ENCODE measurements at places on chromosomes 3 and 15. TPM values are rescaled to one million over a fixed set of nuclear protein-coding genes. Genes with fewer than 3 reads are reported as not detected.

XXYLT1 gene
- total RNA-seq = 19.0 TPM

IGF1R gene
- total RNA-seq = 13.5 TPM

TRIM71 gene
- under 0.01 TPM for total RNA-seq

LRRC57 gene
- 16.6 TPM for total RNA-seq

KY gene
- total RNA-seq = not detected

ALG1L2 gene
- not detected for total RNA-seq

SELENOT gene
- total RNA-seq = 141 TPM

GRCh38 chr15:88509964-88510363 lies 36.5 kb downstream of the DET1 start:
- no peak for DNase-seq

DNA sequence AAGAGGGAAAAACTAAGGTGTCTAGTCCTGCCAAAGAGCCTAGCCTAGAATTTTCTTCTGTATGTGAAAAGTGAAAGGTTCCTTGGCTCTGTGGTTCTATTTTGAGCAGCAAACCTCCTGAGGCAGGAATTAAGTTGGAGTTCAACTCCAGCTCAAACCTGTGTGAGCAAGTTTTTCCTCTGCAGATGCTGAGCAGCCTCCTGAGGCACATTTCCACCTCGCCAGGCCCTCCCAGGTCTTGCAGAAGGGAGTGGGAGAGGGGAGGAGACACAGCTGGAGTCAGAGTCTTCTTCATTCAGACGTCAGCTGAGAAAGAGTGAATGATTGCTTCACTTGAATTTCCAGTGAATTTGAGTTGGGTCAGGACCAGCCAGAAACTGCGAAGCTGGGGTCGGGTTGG lies 69.5 kb upstream of the ETV5 start:
- no peak for DNase-seq

GRCh38 chr3:57982561-57983243 lies 25.5 kb upstream of the FLNB start:
- DNase-seq = no peak

DNA sequence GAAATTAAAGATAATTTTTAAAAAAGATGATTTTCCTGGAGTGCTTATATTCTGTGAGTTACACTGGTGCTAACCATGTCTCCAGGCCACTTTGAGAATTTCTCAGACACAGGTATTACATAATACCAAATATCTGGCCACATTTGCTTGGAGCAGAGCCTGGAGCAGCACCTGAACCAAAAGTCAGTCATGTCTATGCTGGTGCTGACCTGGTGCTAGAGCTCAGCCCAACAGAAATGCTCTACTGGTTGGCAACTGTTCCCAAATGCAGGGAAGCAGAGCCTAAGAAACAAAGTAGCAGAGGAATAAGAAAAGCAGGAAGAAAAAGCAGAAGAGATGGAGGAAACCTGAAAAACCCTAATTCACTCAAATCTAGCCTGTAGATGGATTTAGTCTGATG lies 135.7 kb upstream of the SLC7A14 start:
- no peak for DNase-seq

DNA sequence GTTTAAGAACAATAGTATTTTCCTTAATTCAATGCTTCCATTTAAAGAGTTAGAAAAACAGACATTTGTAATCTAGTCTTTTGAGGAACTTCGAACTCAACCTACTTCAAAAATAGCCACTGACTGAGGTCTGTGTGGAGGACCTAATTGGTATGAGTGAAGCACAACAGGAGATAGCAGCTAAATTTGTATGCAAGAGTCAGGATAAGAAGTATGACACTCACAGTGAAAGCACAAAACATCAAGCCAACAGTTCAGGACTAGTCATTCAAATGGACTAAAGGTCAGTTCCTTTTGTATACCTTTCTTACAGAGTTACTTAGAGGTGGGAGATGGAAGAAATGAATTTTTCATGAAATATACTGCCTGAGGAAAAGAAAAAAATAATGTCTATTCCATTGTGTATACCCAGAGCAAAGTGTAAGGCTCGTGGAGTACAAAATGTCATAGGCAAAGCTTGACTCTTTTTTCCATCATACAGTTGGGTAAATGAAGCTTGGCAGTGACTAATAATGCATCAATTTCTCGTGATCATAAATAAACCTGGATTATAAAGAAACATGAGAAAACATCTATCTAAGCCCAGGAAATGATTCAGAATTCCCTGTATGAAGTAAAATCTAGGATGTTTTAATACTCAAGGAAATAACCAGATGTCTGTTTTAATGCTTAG lies 1005.2 kb upstream of the CADM2 start:
- DNase-seq = no peak

DNA sequence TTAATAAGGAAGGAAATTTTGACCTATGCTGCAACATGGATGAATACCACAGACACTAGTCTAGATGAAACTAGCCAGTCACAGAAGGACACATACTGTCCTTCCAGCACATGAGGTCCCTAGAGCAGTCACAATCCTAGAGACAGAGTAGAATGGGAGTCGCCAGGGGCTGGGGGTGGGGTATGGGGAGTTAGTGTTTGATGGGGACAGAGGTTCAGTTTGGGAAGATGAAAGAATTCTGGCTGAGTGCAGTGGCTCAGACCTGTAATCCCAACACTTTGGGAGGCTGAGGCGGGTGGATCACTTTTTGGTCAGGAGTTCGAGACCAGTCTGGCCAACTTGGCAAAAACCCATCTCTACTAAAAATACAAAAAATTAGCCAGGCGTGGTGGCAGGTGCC lies 99.2 kb downstream of the TPRA1 start:
- no peak for DNase-seq

- no peak for DNase-seq
These were observed 563.6 kb upstream of the ADAMTS9 start for GRCh38 chr3:65251375-65251774.

- DNase-seq = no peak
These were observed 8.7 kb upstream of the WNT7A start for GRCh38 chr3:13888576-13888975.

GRCh38 chr15:66408675-66409282 lies 22.1 kb downstream of the MAP2K1 start:
- DNase-seq = no peak

DNA sequence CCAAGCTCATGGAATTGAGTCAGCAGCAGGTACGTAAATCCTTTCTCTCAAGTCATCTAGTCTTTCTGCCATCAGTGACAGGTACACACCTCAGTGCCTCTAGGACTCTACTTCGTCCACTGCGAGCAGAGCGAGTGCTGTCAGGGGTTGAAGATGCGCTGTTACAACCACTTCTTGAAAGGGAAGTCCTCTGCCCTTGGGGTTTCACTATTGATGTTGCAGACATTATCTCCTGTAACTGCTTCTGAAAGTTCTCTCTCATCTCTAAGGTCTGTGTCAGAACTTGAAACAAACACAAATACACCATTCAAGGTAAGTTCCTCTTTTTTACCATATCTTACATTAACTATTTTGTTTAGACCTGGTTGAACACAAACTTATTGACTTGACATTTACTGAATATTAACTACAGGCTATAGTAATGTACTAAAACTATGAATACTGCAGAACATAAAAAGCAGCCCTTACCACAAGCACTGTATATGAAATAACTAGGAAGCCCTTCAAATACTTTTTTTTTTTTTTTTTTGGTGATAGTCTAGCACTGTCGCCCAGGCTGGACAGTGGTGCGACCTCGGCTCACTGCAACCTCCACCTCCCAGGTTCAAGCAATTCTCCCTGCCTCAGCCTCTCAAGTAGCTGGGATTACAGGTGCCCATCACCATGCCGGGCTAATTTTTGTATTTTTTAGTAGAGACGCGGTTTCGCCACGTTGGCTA lies 41.5 kb downstream of the TOPBP1 start:
- no peak for DNase-seq

DNA sequence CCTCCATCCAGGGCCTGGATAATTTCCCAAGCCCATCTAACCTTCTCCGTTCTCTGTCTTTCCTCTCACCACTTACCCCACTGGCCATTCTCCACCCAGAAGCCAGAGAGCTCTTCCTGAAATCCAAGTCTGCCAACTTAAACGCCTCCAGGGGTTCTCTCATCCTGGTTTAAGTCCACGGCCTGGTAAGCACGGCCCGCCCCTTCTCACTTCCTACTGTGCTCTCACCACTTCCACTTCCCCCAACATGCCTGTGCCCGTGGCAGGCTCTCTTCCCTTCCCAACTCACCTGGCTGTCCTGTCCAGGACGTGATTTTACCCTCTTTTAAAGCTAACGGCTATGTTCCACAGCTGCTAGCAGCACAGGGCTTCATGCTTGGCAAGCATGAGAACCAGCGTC lies 1.7 kb upstream of the CX3CR1 start:
- no peak for DNase-seq

GRCh38 chr3:69767571-69767970 lies 28.3 kb downstream of the MITF start:
- DNase-seq = peak; percentile 58

- no peak for DNase-seq
These were observed 5.6 kb downstream of the CD96 start for GRCh38 chr3:111547631-111548030.

GRCh38 chr3:195209083-195209846 lies 61.7 kb downstream of the XXYLT1 start:
- DNase-seq = peak; percentile 36

DNA sequence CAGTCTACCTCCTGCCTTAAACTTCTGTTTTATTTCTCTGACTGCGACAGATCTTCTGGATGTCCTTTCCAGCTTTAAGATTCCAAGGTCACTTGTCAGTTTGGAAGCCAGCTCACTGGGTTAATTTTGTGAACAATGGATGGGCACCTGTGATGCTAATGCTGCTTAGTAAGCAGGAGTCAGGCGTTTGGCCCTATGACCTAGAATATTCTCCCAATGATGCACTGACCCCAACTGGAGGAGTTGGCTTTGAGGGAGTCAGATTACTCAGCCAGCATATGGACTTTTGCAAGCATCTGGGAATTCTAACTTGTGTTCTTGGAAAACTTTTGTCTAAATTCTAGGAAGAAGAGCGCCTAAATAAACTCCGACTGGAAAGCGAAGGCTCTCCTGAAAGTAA lies 28.1 kb downstream of the HACD3 start:
- no peak for DNase-seq

- peak; percentile 80 for DNase-seq
These were observed 160.7 kb downstream of the SQOR start for GRCh38 chr15:45795440-45796069.

- no peak for DNase-seq
These were observed 380.9 kb downstream of the EDEM1 start for GRCh38 chr3:5568451-5568850.

Data from dermis microvascular lymphatic vessel endothelial cell (primary cell).